Activated CD4-positive, alpha-beta T cell treated with anti-CD3 and anti-CD28 coated beads for 24 hours (primary cell): ENCODE measurements at places on chromosomes 3 and 15.

DNA sequence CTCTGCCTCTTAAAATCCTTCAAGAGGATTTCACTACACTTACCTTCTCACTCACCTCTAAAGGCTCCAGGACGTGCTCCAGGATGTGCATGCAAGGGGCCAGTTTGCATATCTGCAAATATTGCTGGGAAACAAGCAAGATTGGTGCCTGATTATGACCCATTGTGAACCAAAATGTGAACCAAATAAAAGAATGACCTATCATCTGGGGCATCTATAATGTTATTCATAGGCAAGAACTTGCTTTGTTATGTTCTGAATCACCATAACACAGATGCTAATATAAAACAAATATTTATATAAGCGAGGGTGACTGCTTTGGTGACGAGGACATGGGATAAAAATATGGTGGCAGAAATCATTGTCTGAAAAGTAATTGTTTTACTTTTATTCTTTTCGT lies 5.5 kb downstream of the IL12A start:
- DNase-seq: no peak

DNA sequence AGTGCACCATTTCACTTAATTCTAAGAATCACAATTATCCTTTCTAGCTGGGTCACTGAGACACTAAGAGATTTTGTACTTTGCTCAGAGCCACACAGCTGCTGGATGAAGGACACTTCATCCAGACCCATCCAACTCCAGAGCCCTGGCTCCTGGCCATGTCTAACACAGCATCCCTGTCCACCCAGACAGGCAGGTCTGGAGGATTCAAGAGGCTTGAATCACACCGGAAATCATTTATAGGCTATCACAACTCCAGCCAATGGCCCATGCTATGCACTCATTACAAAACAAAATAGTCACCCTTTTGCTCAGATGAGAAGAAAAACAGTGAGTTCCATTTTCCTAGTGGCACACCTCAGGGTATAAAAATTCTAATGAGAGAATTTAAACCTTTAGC lies 198.2 kb upstream of the LMCD1 start:
- no peak for DNase-seq

GRCh38 chr15:52067545-52067926 lies 45.0 kb downstream of the BCL2L10 start:
- no peak for DNase-seq

GRCh38 chr15:73109765-73110164 lies 57.5 kb downstream of the NEO1 start:
- DNase-seq: no peak

DNA sequence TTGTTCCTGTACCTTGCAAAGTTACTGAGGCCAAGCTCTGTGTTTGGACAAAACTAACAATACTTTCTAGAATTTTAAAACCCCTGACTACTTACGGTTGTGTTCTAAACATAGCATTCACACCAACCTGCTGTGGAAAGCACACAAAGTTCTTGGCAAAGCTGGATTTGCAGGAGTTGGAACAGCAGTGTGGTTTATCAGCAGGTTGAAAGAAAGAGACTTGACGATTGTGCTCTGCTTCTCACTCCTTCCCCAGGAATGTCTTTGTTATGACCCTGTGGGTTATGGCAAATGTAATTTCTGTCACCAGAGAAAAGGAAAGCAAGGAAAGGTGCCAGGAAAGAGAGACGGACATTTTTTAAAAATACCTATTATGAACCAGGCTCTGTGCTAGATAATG lies 165.5 kb upstream of the TGFBR2 start:
- DNase-seq: no peak
